ENCODE measurements at places on chromosomes 13 and 19.
A peak's percentile ranks its signal among the peaks of the same experiment; 100 is the strongest.

- peak; percentile 92 for DNase-seq
Observed at GRCh38 chr19:53553865-53554791, 16.2 kb downstream of the ZNF331 start.

DNA sequence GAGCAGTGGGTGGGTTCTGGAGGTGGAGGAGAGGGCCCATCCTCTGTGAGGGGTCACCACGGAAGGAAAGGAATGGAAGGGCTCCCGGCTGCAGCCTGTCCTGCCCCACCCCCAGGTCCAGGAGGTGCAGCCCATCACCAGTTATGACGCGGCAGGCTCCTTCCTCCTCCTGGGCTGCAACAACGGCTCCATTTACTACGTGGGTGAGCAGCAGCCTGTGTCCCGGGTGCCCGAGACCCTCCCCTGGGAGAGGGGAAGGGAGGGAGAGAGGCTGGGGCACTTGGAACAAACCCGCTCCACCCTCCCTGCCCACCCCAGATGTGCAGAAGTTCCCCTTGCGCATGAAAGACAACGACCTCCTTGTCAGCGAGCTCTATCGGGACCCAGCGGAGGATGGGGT, 6.6 kb downstream of the SHKBP1 start:
- no peak for DNase-seq

DNA sequence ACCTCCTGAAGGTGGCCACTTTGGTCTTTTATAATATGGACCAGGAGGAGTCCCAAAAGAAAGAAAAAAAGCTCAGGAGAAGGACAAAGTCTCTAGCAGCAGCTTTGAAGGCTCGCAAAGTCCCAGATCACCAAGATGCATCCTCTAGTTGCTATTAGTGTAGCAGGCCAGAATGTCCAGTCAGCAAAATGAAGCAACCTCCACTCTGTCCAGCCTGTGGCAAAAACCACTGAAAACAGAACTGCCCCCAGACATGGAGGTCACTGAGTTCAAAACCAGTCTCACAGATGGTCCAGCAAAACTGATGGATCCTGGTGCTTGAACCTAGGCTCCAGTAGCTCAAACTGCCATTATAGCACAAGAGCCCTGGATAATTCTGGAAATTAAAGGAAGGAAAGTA, 10.4 kb downstream of the LILRB4 start:
- no peak for DNase-seq

DNA sequence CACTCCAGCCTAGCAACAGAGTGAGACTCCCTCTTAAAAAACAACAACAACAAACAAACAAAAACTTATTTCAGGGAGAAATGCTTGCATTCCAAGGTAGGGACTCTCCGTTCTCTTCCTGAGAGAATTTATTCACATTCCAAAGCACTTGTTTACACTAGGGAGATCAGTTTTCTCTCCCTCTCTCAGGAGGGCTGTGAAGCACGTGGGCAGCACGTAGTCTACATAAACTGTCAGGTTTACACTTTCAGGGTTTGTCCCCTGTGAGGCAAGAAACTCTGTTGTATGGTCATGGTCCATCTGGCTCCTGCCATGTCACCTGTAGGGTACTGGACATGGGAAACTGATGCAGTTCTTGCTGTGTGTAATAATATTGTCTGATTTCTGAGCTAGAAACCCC, 31.6 kb downstream of the WDR87 start:
- no peak for DNase-seq

- DNase-seq, result no peak
Observed at GRCh38 chr13:48158290-48158689, 63.4 kb upstream of the MED4 start.

GRCh38 chr13:42484386-42484785, 89.6 kb upstream of the TNFSF11 start:
- DNase-seq, result no peak

- DNase-seq, result no peak
Observed at GRCh38 chr19:29273000-29273640, 60.2 kb upstream of the UQCRFS1 start.

DNA sequence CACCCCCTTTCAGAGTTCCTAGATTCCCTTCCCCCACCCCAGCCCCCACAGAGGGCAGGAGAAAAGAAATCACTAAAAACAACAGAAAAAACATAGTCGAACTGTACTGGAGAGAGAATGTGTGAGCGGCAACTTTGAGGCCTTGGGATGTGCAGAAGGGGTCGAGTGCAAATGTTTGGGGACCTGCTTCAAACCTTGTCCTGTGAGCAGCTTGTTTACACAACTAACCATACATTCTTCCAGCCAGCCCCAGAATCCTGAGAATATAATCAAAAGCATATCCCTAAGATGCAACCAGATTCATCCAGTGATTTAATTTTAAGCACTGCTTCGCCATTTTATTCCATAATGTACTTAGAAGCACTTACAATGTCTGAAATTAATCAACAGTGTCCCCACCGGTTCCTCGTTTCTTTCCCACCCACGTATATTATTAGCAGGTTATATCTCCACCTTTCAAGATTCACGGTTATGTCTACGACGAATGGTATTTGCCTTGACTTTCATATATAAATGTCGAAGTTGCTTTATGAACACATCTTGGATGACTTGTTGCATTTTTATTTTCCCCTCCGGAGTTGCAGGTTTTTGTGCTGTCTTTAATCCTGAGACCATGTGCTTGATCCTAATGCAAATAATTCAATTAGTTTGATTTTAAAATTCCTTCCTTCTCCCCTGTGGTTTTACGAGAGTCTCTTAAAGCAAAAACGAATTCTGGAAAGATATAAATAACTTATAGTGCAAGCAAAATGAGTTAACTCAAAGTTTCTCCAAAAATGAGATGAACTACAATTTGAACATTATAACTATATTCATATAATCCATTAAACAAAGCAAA, 107.6 kb downstream of the ZIC5 start:
- DNase-seq, result no peak

All from left forelimb (tissue), 1 donor.